ENCODE measurements at places on chromosomes 4 and X.

- no peak for DNase-seq
These were observed 909.0 kb upstream of the PCDH10 start for GRCh38 chr4:132240081-132240480.

DNA sequence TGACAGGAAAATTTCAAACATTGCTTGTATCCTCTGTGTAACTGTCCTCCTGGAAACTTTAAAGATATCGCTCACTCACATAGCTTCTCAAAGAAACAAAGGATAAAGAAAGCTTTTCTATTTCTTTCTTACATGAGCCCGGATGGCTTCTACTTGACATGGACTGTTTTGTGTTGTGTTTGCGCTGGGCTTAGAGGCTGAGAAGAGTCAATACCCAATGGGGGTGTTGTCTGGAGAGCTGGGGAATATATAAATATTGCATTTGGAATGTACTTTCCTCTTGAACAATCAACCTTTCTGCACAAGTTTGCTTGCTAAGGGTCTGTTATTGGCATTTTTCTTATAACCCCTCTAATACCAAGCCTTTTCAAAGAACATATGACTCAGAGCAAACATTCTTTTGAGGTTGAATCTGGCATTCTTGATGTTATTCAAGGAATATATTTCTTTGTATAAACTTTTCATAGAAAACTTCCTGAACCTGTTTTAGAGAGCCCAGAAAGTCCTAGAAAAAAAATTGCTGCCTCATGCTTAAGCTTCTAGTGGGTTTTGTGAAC is 331.9 kb downstream of the PACRGL start:
- no peak for DNase-seq

DNA sequence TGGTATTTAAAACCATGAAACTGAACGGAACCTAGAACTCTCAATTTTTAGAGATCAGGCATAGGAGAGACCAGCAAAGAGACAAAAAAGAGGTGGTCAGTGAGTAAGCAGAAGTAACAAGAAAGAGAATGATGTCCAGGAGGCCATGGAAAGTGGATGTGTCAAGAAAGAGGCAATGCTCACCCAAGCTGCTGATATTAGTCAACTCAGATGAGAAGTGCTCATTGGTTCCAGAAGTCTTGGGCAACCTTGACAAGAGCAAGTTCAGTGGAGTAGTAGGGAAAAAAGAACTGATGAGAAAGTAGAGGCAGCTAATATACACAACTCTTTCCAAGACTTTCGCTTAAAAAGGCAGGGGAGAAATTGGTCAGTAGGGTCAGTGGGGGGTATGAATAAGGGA is 23.0 kb upstream of the CCDC149 start:
- DNase-seq = no peak

DNA sequence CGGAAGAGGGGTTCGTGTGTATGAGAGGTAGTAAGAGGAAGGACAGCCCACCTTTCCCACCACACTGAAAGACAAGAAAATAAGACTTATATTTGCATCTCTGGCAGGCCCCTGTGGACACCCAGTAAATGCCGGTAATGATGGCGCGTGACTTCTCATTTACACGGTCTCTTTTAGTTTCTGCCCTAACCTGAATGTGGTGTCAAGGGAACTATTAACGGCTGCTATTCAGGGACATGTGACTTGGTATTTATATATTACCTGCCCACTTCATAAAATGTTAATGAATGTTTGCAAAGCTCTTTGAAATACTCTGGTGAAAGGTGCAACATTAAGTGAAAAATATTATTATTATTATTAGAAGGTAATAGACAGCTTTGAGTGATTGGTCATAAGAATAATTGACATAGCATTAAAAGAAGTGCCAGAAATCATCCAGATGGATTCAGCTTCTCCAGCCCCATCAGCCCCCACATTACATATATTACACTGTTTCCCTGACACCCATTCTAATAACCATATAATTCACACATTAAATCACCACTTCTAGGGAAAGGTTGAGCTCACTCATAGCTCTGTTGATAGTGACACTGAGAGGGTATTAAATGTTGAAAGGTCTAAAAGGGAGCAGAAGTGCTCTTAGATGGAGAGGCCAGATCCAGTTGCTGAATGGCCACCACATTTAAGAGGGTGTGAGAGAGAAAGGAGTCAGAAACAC is 83.0 kb upstream of the BEND4 start:
- no peak for DNase-seq

GRCh38 chr4:36264207-36264826 is 17.1 kb upstream of the DTHD1 start:
- no peak for DNase-seq

GRCh38 chr4:176439611-176440010 is 119.8 kb downstream of the SPCS3 start:
- DNase-seq = no peak

GRCh38 chr4:20418861-20419451 is 167.3 kb downstream of the SLIT2 start:
- DNase-seq = no peak

DNA sequence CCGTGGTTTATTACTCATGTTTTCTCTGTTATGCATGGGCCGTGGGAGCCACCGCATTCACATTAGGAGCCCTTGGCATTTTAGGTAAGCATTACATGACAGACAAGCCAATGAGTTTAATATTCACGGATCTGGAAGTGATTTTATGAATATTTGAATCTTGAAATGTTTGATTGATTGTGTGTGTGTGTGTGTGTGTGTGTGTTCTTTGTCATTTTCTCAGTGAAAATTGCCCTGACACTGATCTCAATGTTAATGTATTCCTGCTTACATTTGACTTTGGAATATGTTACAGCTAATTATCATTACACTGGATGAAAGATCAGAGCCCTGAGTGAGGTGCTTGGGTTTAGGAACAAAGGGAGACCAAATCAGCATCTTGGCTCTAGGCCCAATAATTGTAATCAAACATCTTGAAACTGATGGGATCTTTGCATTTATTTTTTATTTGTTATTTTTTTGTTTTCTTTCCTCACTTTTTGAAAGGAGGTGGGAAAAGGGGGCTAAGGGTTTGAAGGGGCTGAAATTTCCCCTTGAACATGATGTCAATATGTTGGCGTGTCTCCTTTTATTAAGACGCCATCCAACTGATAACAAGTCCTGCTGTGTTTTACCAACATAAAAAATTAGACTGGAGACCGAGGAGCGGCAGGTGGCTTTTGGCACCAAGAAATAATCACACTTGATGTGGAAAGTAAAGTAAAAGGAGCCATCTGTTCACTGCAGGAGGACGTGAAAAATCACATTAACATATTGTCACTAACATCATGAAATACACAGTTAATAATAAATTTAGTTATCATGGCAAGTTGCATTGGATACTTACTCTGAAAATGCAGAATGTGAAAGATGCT is 5.2 kb upstream of the GK2 start:
- no peak for DNase-seq

All from T-helper 17 cell (primary cell).